ENCODE measurements at places on chromosomes 4 and X.

- DNase-seq, result no peak
Measured at GRCh38 chrX:39301036-39301435, 499.8 kb downstream of the MID1IP1 start.

DNA sequence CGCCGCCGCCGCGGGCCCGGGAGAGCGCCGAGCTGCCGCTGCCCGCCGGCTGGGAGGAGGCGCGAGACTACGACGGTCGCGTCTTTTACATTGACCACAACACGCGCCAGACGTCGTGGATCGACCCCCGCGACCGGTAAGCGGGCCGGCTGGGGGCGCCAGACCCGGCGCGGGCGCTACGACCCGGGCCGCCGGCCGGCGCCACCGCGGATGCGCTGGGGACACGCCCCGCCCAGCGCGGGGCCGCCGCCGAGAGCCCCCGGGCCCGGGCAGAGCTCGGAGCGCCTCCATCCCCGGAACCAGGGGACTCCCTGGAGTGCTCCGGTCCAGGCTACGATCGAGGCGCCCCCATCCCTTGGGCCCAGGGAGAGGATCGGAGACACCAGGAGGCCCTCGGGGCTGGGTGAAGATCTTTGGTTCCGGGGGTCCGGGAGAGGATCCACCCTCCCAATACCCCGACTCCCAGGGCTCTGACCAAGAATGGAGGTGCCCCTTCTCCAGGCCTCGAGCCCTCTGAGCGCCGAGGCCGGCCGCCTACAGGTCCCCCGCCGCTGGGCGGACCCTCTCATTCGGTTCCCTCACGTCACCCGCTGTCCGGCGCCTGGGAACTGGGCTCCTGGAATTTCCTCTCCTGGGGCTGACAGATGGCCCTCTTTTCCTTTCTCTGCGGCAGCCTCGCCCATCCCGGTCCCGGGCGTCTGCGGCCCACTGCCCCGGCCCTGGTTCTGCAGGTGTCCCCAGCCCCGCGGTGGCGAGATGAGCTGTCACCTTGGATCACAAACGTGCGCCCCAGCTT lies 48.8 kb downstream of the CLDN34 start:
- no peak for DNase-seq

- no peak for DNase-seq
Measured at GRCh38 chrX:107842715-107843400, 17.2 kb downstream of the MID2 start.

DNA sequence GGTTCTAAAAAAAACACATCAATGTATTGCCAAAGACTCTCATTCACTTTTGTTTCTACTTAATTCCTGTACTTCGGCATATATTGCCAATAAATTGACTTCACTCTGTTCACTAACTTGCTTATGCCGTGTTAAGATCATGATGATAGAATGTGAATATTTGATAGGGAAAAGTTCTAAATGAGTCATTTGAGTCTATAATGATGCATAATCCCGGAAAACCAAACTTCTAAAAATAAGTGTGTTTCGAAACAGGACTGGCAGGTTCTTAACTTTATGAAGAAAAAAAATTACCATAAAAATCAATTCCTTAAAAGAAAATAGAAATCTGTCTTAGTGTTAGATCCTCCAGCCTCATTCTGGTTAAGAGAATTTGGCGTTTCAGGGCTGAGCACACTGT lies 387.5 kb upstream of the FTHL17 start:
- DNase-seq, result peak; percentile 28

GRCh38 chr4:70380578-70380977 lies 2.4 kb upstream of the SMR3B start:
- DNase-seq, result no peak

GRCh38 chr4:85522277-85522676 lies 47.3 kb downstream of the ARHGAP24 start:
- no peak for DNase-seq

DNA sequence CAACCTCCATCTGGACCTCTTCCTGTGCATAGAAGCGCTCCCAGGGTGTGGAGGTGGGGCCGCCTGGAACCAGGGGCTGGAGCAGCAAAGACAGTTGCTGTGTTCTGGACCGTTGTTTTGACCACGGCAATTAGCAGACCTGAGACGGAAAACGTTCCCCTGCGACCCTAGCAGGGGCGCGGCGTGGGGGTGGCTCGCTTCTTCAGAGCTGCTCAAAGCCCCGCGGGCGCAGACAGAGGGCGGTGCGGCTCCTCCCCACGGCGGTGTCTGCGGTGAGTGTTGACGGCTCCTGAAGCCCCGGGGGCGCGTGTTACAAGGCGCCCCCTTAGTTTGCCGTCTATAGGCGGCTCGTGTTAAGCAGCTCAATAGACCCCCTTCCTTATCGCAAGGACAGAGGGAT lies 79.2 kb downstream of the TRIML1 start:
- DNase-seq, result no peak

DNA sequence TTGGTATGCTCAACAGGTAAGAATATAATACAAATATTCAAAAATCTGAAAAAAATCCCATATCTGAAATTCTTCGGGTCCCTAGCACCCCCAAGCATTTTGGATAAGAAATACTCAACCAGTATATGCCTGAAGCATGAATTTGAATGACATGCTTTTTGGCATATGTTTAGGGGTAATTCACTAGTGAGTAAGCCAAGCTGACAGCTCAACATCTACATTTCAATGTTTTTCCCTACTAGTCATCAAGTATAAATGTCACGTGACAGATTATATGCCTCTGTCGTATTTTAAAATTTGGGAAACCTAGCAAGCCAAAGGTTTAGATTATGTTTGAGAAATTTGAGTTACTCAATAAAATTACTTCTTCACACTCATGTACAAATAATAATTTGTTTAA lies 125.1 kb downstream of the FGF16 start:
- DNase-seq, result no peak

DNA sequence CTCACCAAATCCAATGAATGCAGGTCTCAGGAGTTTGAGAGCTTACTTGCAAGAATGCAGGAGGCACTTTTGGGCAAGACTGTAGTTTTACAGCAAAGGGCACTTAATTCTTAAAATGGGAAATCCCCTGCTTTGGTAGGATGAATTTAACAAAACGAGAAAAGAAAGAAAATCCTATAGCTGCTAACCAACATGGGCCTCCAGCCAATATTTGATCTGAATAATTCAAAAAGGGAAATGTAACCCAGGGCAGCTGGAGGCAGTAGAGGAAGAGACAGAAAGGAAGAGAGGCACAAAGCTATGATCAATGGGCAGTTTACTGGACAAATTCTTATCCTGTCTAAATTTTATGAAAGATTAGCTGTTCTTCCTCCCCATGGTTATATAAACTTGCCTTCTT lies 142.3 kb downstream of the SH3KBP1 start:
- DNase-seq, result no peak

DNA sequence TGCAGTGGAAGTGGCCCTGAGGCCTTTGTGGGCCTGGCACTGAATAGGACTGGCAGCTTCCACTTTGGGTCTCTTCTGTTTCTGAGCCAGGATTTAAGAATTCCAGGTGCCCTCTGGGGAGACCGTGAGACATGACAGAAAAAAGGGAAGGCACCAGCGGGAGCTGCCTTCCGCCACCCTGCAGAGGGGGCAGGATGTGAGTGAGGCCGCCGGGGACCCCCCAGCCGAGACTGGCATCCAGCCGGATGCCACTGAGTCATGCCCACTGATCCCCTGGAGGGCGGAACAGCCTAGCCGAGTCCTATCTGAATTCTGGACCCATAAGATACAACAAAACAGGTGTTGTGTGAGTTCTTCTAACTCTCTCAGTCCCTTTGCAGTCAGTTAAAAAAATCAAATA lies 41.3 kb downstream of the C4orf50 start:
- DNase-seq, result no peak

DNA sequence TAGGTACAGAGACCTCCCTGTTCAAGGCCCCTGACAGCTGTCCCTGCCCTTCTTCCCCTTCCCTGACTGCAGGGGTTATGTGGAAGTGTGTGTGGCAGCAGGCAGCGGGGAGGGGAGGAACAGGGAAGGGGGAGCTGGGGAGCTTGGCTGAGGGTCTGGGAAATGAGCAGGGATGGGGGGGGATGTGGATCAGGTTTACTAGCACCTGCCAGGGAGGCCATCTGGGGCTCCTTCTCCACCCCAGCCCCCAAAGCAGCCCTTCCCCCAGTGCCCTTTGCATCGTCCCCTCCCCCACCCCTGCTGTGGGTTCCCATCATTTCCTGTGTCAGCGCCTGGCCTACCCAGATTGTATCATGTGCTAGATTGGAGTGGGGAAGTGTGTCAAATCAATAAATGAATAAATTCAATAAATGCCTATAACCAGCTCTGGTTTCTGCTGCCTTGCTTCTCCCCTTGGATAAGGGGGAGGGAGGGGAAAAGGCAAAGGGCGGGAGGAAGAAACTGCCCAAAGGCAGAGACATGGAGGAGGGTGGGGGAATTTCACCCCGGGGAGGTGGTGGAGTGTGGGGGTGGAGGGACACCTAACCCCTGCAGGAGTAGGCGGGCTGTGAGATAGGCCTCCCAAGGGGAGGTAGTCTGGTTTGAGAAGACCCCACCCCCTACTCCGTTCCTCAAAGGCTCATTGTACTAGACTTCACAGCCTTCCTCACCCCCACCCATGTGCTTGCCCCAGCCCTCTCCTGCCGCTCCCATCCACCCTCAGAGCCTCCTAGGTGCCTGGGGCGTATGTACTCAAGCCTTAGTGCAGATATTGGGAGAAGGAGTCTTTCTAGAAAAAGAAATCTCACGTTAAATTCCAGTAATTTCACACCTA lies 3.2 kb downstream of the CXorf65 start:
- DNase-seq, result no peak

DNA sequence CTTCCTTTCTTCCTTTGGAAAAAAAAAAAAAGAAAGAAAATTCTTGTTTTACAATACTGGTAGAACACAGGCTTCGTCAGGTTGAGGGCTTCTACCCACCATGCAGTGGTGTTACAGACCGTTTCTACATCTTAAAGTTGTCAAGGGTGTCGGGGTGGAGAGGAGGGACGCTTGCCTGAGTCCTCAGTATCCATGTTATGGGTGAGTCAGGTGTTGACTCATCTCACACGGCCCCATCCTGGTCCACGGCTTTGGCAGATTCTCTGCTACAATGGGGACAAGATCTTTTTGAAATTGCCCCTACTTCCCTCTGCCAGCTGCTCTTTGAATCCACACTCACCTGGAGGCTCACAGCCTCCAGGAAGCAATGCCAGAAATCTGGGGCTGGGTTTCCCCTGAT lies 310.3 kb upstream of the ZFP42 start:
- no peak for DNase-seq

- DNase-seq, result no peak
Measured at GRCh38 chr4:140633124-140633523, 64.4 kb upstream of the UCP1 start.

- no peak for DNase-seq
Measured at GRCh38 chrX:45954026-45954425, 591.2 kb downstream of the ZNF674 start.

DNA sequence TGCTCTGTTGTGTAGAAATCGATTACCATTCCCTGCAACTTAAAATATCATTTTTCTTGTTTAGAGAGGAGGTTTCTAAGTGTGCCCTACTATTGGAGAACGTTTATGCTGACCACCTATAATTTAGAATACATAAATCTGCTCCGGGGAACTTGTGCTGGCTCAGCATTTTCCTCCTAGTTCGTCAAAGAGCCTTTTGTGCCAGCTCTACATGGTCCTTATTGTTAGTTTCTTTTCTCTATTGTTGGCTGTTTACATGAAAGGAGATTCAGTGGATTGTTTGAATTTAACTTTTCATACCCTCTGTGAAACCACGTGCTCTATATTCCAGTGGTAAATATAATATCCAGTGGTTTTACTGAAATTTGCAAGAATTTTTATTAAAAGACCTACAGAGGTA lies 53.4 kb upstream of the ATP8A1 start:
- no peak for DNase-seq

DNA sequence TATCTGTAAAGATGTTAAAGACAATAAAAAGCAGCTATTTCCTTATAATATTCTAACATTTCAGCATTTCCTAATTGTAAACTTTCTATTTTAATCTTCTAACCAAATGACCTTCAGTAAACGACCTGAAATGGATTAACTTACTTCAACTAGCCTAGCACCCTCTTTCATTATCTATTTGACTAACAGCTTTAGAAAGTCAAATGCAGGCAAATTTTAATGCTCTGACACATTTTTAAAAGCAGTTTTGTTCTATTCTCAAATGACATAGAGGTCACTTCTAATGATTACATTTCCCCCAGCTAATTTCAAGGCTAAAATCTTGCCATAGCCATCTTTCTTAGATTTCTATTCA lies 41.9 kb downstream of the SLC7A11 start:
- DNase-seq, result no peak

DNA sequence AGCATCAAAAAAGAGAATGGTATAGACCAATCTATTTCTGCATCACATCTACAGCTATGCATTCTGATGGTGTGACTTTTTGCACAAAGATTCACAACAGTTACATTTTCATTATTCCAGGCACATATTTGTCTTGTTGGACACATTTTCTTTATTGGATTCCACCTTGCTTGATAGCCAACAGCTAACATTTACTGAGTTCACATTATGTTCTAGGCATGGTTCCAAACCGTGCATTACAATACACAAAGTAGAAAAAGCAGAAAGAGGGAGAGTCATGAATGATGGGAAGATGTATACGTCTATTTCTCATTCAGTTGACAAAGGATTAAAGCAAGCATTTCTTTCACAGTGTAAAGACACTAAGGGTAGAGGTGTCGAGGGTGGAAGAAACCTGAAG lies 22.9 kb upstream of the CLGN start:
- DNase-seq, result no peak

DNA sequence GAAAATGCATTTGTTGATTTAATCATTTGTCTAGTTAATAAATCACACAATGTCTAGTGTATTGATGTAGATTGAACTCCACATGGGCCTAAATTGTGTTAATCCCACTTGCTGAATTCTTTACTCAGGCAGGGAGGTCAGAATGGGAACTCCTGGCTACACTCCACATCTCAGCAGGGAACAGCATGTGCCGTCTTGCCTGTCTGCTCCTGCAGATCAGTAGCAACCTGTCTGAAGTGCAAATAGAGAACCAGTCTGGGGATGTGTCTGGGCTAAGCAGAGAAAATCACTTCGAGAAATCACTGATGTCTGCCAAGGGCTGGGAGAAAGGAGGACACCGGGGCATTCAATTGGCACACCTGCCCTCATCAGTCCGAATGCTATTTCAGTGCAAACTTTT lies 16.5 kb upstream of the MXRA5 start:
- DNase-seq, result no peak

DNA sequence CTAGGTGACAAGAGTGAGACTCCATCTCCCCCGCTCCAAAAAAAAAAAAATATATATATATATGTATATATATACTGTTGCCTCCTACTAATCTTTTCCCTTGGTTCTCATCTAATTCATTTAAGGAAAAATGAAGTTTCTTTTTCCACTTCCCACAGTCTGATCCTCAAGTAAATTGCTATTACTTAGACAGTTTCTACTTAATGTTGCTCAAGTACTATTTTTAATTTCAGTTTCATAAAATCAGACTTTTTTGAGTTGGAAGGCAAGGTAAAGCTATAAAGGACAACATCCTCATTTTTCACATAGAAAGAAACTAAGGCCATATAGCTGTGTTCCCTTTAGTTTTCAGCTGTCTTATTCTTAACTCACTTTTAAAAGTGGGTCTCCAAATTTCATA lies 5.8 kb downstream of the RXFP1 start:
- DNase-seq, result no peak

GRCh38 chr4:79513576-79513975 lies 105.5 kb upstream of the GK2 start:
- no peak for DNase-seq

- DNase-seq, result no peak
Measured at GRCh38 chr4:173707658-173708419, 177.8 kb upstream of the HAND2 start.
